Naive thymus-derived CD8-positive, alpha-beta T cell (primary cell): ENCODE measurements at places on chromosomes 12 and 14. TPM values are rescaled to one million over a fixed set of nuclear protein-coding genes. Genes with fewer than 3 reads are reported as not detected.

DNA sequence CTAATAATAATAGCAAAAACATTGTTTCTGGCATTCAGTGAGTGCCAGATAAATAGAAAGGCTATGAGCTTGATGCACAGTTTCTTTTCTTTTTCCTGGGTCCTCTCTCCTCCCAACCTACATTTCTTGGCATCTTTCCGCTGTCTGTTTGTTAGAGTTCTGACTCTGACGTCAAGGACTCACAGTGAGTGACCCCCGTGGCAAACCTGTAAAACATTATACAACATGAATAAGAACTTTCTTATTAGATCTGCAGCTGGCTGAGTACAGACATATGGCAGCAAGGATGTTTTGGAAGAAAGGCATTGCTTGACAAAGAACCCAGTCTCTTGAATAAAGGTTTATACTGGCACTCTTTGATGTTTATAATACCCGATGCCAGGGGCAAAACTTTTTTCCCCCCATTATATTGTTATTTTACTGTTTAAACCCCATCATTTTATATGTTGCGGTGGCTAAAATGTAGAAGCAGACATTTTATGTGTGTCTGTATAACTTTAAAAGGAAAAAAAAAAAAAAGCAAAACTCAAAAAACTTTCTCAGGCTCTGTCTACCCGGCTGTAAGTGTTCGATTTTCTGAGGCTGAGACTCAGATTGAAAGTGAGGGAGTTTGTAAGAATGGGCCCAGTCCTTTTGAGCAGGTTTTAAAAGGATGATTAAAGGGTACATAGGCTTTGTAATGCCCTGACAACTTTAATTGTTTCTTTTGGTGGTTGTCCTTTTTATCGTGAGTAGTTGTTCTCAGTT, 159.3 kb downstream of the PDE3A start:
- H3K4me3 ChIP-seq = no peak overlapping the region
- H3K27me3 ChIP-seq = no peaks in the 10 kb centered on the region
- H3K36me3 ChIP-seq = no peaks in the 10 kb centered on the region
- no peak overlapping the region for H3K27ac ChIP-seq
- H3K4me1 ChIP-seq = no peaks in the 10 kb centered on the region
- no peak for DNase-seq

GRCh38 chr12:118038137-118038536, 21.6 kb downstream of the RFC5 start:
- H3K27ac ChIP-seq = peak overlapping the region; percentile 71
- no peak for DNase-seq
- H3K36me3 ChIP-seq = peaks cover 4% of the 10 kb centered on the region
- H3K4me1 ChIP-seq = peaks cover 3% of the 10 kb centered on the region
- H3K27me3 ChIP-seq = no peaks in the 10 kb centered on the region

DNA sequence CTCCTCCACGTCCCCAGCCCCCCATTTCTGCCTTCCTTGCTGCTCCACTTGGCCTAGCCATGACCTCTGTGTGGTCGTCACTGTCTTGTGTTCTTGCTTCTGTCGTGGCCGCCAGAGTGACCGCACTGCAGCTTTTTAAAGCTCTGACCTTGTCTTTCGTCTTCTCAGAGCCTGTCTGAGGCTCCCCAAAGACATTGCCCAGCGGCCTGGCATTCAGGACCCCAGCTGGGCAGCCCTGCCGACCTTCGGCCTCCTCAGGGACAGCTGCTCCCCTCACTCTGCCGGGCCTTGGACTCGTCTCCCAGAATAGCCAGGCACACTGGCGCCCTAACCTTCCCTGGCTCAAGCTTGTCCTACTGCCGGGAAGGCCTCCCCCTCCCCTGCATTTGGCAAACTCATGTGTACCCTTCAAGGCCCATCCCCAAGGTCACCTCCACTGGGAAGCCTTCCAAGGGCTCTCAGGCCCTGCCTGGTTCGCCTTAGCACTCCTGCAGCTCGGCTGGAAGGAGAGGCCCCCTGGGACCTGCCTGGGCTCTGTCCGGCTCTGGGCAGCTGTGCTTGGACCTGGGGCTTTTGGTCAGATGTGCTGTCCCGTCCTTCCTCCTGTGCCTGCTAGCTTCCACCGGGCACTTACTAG, 15.7 kb upstream of the DLK1 start:
- H3K4me1 ChIP-seq = peaks cover 7% of the 10 kb centered on the region
- DNase-seq = no peak
- H3K36me3 ChIP-seq = no peaks in the 10 kb centered on the region

- no peak for DNase-seq
- H3K36me3 ChIP-seq = no peaks in the 10 kb centered on the region
- no peaks in the 10 kb centered on the region for H3K4me1 ChIP-seq
- H3K27ac ChIP-seq = no peak overlapping the region
These were observed 124.5 kb downstream of the PTPRO start for GRCh38 chr12:15446807-15447206.

The AGAP2 gene
- polyA plus RNA-seq = 6.9 TPM

The ZDHHC22 gene
- polyA plus RNA-seq = not detected

The PTCSC3 gene
- polyA plus RNA-seq = not detected
